ENCODE measurements at places on chromosomes 1 and 21.

- no peak for DNase-seq
These were observed 8.1 kb downstream of the BLACAT1 start for GRCh38 chr1:205447457-205448341.

DNA sequence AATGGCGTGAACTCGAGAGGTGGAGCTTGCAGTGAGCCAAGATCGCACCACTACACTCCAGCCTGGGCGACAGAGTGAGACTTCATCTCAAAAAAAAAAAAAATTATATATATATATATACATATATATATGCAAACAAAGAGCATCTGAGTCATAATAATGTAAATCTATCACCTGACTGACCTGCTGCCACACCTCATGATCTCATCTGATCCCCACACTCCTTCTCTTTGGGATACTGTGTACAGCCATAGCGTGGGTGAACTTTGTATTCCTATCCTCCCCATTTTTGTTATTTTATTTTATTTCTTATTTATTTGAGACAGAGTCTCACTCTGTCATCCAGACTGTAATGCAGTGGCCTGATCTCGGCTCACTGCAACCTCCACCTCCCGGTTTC is 2.6 kb upstream of the HDAC1 start:
- no peak for DNase-seq

DNA sequence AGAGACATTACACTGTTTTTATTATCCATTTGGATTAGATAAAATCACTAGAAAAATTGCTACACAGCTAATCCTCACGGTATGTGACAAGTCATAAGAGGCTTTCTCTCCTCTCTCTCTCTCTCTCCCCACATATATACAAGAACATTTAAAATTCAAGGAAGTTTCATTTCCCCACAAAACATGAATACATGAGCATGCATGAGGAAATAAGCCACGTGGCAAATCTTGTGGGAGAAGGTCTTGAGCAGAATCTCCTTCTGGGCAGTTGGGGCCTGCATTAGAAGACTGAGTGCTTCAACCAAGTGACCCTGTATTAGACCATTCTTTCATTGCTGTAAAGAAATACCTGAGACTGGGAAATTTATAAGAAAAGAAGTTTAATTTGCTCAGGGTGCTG is 1313.1 kb downstream of the MRPL39 start:
- no peak for DNase-seq

- peak; percentile 47 for DNase-seq
These were observed 482.2 kb downstream of the CAMTA1 start for GRCh38 chr1:7267493-7267892.

DNA sequence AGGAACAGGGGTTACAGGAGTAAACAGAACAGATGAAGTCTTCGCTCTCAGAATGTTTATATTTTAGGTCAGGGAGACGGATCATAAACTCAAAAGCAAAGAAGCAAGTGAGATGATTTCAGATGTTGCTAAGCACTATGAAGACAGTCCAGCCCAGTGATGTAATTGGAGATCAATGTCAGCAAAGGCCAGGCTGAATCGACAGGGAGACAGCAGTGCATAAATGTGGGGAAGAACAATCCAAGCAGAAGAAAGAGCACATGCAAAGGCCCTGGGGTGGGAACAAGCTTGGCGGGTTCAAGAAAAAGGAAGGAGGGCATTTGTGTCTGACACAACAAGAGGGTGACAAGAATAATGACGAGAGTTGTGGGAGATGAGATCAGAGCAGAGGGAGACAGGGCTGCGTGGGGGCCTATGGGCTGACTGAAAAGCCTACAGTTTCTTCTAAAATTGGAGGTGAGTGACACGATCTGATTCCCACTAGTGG is 47.0 kb downstream of the TAS1R2 start:
- no peak for DNase-seq

DNA sequence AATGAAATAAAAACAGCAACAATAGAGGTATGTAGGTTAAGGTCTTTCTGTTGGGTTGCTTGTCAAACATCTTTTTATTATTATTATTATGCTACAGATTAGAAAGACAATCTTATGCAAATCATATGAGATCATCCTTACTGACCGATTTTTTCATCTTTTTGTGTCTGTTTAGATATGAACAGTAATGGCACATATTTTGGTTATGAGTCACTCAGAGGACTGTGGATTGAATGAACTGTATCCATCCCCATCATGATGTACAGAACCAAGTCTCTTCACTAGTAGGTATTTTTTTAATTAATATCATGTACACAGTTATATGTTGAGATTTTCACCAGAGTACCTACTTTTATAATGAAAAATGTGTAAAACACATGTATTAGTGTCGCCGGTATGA is 159.1 kb downstream of the CHRM3 start:
- no peak for DNase-seq

DNA sequence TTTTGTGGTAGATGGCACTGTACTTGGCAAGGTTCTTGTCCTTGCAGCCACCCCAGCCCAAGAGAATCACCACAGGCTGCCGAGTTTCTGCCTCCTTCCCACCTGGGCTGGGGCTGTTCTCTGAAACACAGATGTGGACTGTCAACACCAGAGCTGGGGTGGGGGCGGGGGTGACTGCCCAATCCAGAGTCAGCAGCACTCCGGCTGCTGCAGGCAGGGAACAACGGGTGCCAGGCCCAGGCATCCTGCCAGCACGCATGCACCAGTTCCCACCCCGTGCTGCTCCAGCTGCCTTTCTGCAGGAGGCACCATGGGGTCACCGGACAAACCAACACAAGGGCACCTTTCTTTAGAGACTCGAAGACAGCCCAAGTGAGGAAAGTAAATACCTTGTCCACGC is 14.1 kb downstream of the TMEM53 start:
- DNase-seq = peak; percentile 16

All from astrocyte of the spinal cord (primary cell).